AG04449 (cell line): ENCODE measurements at places on chromosomes 12 and 14.

GRCh38 chr14:68598621-68599447 is 194.0 kb downstream of the ZFP36L1 start:
- DNase-seq = no peak

DNA sequence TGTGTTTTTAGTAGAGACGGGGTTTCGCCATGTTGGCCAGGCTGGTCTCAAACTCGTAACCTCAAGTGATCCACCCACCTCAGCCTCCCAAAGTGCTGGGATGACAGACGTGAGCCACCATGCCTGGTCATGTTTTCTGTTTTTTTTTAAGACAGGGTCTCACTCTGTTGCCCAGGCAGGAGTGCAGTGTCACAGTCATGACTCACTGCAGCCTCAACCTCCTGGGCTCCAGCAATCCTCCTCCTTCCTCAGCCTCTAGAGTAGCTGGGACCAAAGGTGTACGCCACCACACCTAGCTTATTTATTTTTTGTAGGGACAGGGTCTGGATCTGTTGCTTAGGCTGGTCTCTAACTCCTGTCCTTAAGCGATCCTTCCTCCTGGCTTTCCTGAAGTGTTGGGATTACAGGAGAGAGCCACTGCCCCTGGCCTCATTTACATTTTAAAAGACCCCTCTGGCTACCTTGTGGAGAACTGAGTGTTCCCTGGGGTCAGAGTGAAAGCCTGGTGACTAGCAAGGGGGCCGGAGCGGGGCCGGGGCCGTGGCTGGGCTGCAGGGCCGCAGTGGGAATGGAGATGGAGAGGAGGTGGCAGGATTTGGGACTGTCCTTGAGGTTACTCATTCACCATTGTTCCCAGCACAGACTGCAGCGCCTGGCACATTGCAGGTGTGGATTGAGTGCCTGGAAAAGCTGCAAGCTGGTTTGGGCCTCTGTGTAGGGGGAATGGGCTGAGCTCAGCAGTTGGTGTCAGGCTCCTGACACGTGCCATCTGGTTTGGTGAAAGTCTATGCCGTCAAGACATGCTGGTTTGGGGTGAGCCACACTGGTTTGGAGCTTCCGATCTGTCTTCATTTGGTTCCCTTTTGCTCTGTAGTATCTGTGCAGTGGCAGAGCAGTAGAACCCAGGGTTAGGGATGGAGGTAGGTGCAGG is 18.1 kb downstream of the KMT5A start:
- DNase-seq = no peak

DNA sequence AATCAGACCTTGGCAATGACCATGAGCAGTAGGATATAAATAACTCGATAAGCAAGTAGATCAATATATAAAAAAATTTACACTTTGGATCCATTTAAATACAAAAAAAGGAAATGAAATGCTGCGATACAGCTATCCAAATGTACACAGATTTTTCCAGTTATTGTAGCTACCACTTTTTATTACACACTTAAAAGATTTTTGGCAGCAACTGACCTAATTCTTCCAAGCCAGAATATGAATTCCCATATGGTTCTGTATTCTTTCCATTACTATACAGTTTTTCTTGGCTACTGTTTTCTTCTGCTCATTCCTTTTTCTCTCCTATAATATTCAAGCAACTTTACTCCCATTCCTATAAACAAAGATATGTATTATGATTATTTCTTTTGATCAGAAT is 52.2 kb downstream of the TMTC1 start:
- DNase-seq = no peak

DNA sequence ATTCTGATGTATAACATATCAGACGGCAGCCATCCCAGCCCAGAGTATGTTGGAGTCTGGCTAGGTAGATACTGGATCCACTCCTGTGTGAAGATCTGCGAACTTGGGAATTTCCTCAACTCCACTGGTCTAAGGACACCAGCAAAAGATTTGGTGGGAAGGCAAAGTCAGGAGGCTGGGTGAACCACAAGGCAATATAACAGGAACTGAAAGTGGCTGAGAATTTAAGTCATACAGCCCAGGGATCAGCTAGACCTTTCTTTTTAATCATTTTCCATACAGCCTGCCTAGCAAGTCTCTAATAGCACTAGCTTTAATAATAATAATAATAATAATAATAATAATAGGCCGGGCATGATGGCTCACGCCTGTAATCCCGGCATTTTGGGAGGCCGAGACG is 34.8 kb downstream of the BRAP start:
- DNase-seq = no peak

- no peak for DNase-seq
Measured at GRCh38 chr12:54352891-54353874, 11.1 kb downstream of the GPR84 start.

- DNase-seq = no peak
Measured at GRCh38 chr12:70627677-70628076, 9.6 kb downstream of the PTPRB start.

- no peak for DNase-seq
Measured at GRCh38 chr12:112995008-112995407, 16.7 kb downstream of the OAS2 start.

- no peak for DNase-seq
Measured at GRCh38 chr12:109124878-109125648, 8.7 kb downstream of the ACACB start.

- DNase-seq = no peak
Measured at GRCh38 chr14:28758885-28759652, 7.5 kb upstream of the FOXG1 start.

GRCh38 chr14:25074099-25074685 is 24.2 kb upstream of the STXBP6 start:
- DNase-seq = no peak

GRCh38 chr12:11753150-11753499 is 103.7 kb downstream of the ETV6 start:
- DNase-seq = no peak

DNA sequence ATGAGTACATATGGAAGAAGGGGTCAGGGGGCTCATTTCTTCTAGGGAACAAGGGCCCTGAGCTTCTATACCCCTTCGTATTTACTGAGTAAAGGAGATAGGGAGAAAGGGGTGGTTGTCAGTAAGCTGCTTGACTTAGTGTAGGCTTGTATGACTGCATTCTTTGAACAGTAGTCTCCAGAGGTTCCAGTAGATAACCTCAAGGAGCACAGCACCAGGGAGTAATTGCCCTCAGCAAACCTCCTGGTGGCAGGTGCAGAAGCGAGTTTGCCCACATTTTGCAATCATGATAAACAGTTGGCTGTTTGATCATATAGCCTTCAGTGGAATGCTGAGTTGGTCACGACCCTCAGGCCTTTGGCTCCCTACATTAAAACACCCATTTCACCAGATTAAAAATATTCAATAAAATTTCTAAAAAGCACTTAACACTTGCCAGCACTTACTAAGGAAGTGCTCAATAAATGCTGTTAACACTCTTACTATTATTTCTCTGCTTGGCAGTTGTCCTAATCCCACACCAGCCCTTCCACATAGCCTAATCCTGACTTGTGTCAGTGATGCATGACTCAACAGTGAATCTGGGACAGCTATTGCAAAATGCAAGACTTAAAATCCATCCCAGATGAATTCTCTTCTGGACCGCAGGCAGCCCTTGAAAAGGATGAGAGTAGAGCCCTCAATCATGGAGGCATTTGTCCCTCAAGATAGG is 3.7 kb upstream of the DHRS4L2 start:
- peak; percentile 78 for DNase-seq

DNA sequence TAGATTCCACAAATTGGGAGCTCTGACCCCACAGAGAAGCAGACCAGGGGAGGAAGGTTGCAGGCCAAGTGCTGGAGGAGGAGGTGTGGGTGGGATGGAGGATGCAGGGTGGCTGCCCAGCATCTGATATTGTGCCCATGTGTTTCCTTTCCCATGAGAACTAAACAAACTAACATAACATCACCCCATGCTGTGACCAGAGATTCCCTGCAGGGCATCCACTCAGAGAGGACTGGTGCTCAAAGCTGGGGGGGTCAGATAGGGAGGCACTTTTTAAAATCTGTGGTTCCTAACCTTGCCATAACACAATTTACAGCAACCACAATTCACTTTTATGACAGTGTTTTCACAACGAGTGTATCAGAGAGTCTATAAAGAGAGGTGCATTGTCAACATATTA is 1277.6 kb downstream of the AACS start:
- DNase-seq = no peak

DNA sequence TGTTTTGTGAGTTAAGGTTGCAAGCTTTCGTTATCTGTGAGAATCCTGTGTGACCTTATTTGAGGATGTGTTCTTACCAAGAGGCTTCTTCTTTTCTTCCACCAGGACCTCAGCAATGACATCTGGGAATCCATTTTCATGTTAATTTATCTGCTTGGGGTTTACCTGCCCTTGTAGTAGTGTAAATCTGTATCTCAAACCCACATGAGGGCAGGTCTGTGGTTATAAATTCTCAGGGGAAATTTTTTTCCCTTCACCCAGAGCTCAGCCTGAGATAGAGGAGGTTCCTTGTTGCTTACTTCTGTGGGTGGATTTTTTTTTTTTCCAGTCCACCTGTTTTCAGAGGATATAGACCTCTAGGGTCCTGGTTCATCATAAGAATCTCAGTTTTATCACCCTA is 70.8 kb downstream of the AKAP6 start:
- DNase-seq = no peak

DNA sequence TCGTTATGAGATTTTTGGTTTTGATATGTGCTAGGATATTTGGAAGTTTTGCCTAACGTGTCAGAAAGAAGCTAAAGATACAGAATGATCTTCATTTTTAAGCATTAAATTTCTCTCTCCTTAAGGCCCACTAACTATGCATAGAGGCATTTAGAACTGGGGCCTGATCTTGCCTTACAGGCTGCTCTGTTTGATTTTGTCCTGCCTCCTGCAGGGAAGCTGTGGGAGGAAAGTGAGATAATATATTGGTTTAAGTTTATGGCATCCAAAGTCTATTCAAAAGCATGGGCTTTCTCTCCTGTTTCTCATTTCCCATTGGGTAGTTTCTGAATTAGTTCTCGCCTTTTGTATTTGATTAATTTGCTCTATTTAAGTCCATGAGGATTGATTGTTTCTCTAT is 250.3 kb upstream of the FBXO33 start:
- DNase-seq = no peak

GRCh38 chr12:6307529-6307928 is 3.0 kb upstream of the PLEKHG6 start:
- no peak for DNase-seq

DNA sequence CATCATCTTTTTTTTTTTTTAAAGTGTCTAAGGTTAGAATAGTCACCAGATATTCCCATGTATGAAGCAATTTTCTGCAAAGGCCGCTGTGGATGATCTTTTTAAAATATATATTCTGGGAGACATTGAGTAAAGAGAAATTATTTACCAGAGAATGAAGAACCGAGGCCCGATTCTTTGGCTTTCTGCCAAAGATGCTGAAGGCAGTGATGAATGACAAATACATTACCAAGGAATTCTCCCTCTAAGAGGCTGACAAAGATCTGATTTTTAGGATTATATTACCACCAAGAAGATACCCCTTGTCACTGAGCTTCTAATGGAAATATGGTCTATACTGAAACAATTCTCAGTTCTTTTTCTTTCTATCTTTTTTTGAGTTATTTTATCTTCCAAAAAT is 336.8 kb downstream of the NAV3 start:
- no peak for DNase-seq

DNA sequence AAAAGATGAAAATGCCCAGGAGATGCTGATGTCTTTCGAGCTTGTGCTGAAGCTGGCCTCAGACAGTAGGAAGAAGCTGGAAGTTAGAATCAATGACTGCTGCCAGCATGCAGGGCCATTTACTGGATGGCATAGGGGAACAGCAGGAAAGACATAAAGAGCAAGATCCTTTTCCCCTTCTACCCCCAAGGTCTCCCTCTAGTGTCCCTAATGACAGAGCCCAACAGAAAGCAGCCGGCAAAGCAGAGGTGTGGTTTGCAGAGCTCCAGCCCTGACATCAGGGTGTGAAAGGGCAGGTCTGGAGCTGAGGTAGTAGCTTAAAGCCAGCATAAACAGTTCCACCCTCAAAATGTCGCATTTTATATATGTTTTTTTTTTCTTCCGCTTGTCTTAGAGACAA is 1560.7 kb upstream of the TMEM132C start:
- no peak for DNase-seq

GRCh38 chr12:18864900-18865561 is 127.1 kb downstream of the CAPZA3 start:
- DNase-seq = no peak

DNA sequence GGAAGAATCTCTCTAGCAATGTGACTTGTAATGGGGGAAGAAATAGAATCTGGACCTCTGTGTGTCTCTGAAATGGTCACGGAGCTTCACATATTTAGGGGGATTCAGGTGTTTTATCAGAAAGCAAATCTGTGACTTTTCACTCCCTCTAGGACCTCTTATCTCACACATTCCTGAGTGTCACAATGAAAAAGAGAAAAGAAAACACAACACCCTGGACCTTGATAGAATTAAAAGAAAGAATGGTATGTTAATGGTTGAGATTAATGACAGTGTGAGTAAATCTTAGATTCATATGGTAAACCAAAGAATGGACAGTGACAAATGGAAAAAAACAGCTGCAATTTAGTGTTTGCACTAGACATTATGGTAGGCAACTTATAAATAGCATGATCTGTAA is 68.5 kb downstream of the PKP2 start:
- no peak for DNase-seq

GRCh38 chr12:6524648-6525047 is 9.7 kb upstream of the GAPDH start:
- no peak for DNase-seq

DNA sequence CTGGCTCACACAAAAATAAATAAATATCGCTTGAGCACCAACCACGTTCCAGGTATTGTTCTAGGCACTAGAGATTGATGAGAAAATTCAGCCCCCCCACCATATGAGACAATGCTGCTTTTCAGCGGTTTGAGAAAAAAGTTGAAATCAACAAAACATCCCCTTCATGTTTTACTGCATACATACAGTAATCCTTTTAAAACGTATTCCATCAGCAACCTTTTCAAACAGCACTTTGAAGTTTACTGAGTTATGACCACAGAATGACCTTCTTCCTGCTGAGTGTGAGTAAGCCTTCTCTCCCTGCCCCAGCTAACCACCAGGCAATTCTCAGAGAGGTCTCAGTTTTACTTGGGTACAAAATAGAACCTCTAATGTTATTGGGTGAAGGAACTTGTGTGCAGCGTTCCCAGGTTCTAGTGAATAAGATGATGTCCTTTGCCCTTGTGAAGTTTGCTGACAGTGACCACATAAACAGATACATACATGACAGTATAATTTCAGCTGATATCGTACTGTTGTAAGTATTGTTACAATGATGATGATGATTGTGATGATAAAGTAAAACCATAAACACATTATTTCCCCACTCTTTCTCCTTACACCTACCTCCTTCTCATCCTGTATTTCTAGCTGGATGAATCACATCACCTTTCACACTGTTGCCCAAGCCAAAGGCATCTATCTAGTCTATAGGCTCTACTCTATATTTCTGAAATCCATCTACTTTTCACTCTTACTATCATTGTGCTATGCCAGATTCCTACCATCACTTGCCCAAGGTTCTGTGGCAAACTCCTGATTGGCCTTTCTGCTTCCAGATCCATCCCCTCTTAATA is 124.4 kb upstream of the KRR1 start:
- peak; percentile 42 for DNase-seq
